Ascending aorta (tissue), 2 donors: ENCODE measurements at places on chromosomes 13 and 19.

DNA sequence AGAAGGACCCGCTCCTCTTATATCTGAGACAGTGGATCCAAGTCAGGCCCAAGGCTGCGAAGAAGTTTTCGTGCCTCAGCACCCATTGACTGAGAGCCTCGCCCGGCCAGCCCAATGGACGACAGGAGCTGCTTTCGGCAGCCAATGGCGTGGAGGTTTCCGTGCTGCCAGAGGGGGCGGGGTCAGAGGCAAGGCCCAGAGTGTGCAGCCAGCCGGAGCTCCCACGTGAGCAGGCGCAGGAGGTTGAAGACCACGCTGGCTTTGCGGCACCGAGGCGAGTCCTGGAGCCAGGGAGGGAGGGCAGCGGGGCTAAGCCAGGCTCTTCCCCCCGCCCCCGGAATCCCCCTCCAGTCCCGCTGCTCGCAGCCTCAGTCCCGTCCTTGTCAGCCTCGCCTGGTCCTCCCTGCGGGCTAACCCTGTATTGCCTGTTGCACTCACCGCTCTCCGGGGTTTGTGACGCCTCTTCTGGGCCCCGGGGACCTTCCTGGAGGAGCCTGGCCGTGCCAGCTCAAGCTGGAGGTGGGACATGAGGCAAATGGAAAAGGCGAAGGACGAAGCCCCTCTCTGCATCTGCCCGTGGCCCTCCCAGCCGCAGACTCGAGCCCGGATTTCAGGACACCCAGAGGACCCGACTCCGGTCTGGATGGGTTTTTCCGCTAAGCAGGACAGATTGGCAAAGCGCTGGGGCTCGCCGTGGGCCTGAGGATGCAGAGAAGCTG, 1.5 kb downstream of the IFNL4 start:
- no peak for DNase-seq

DNA sequence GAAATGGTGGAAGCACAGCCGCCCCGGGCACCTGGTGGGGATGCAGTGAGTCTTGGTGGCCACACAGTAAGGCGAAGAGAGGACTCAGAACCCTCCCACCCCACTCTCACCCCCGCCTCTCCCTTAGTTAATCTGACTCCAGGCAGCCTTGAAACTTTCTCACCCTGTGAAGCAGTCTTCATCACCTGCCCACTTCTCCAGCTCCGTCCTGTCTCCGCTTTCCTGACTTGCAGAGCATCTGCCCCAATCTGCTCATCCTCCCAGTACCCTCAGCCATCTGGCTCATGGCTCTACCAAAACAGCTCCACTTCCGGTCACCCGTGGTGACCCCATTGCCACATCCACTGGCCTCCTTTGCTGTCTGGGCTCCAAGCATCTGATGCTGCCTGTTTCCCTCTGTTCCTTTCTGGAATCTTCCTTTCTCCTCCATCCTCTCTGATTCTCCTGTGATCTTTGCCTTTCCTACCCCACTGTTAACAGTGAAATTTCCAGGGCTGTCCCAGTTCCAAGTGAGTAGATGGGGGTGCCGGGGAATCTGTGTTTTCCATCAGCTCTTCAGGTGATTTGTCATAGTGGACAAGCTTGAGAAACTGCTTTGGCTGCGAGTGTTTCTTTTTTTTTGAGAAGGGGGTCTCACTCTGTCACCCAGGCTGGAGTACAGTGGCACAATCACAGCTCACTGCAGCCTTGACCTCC, 4.3 kb downstream of the USF2 start:
- no peak for DNase-seq

DNA sequence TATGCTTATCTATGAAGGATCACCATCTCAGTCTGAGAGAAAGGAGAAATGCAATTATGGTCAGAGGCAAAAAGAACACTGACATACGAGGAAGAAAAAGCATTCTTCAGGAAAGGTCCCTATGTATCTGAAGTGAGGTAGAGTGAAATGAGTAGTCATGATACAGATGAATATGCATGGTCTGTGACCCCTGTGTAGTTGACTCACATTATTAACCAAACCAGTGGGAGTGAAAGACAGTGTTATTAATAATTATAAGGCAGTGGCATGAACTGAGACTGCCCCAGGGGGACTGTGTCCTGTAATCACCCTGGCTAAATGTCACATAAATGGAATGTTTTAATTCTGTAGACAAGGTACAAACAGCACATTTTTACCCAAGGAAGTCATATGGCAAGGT, 1320.2 kb upstream of the PCDH9 start:
- no peak for DNase-seq

DNA sequence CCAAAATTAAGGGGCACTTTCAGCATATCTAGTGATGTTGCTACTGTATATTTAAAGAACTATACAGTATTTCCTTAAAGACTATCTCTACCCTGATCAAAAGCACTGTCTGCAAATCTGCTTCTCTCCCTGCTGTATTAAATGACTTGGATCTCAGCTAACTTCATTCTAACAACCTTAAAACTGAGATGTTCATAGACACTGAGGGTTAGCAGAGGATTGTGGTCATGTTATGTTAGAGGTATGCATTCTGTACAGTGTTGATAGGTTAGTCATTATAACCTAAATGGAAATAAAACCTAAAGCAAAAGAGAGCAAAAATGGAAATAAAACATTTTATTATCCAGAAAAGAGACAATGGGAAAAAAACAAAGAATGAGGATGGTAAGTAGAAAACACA, 9.9 kb downstream of the GPR183 start:
- no peak for DNase-seq

DNA sequence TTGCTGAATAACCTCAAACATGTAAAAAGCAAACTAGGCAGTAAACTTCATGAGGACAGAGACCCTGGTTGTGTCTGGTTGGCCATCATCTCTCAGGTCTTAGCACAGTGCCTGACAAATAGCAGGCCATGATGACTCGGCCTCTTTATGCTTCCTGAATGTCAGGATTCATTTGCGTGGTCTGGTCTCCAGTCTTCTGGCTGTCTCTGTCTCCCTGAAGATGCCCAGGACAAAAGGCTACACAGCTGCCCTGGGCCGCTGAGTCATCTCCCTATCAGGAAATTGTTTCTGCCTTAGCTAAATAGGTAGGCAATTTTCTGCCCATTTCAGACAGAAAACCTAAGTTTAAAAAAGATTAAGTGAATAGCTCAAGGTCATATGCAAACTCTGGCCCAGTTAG, 84.1 kb upstream of the FNDC3A start:
- no peak for DNase-seq

- DNase-seq = no peak
These were observed 79.9 kb upstream of the GSX1 start for GRCh38 chr13:27712421-27712820.

GRCh38 chr19:51702103-51702824, 9.1 kb downstream of the SPACA6 start:
- DNase-seq = no peak

GRCh38 chr19:23771316-23771715, 12.6 kb upstream of the ZNF681 start:
- no peak for DNase-seq

DNA sequence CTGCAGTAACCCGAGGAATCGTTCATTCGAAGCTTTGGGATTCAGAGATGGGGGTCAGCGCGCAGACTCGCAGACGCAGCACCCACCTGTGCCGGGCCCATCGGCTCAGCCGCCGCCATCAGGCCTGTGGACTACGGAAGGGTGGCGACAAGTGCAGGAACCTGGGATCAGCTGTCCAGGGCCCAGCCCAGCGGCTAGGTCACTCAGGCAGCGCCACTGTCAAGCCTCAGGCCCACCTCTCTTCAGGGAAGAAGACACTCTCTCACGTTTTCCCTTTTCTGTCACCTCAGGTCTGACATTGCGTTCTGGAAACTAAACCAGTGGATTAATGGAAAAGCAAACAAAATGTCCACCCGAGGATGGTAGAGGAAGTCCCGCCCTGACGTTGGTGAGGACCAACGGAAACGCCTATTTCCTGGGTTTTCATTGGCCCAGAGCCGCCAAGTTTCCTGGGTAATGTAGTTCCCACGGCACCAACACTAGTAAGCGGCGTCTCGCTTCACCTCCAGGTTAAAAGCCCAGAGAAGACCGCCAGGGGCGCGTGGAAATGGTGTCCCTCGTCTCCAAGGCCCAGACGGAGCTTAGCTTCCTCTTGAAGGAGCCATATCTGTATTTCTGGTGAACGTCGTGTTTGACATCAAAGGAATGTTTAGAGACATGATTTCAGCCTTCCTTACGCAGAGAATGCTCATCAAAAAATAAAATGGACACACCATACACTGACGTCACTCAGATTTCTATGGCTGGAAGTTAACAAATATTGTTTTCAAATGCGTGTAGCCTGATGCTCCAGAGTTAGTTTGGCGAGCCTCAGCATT, at the start of gene ZNF772:
Gene ZNF772, minus strand, starts transcription at position 376 of the 818 bp plus-strand sequence. Its CDS starts 257 bp downstream, at position 119.
- peak; percentile 92 for DNase-seq
